Neural progenitor cell (in vitro differentiated cells): ENCODE measurements at places on chromosomes 2 and 18.

DNA sequence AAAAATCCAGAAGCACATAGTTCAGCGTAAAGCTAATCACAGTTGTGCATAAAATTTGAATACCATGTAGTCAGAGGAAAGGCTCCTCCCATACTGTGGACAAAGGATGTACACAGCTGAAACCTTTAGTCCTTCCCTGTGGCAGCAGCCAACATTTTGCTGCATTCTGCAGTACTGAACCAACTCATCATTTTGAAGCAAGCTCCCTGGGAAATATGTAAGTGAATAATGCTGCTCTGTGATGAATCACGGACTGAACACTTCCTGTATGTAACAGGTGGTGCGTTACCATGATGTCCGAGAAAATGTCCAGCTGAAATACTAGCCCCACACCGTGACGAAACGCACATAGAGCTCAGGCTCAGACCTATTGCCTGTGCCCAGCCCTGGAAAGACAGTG is 421.1 kb upstream of the RAB12 start:
- no peak for DNase-seq

GRCh38 chr2:170878066-170878465 is 51.0 kb upstream of the GORASP2 start:
- no peak for DNase-seq

- DNase-seq: no peak
Observed at GRCh38 chr2:231362555-231363184, 32.8 kb upstream of the B3GNT7 start.

DNA sequence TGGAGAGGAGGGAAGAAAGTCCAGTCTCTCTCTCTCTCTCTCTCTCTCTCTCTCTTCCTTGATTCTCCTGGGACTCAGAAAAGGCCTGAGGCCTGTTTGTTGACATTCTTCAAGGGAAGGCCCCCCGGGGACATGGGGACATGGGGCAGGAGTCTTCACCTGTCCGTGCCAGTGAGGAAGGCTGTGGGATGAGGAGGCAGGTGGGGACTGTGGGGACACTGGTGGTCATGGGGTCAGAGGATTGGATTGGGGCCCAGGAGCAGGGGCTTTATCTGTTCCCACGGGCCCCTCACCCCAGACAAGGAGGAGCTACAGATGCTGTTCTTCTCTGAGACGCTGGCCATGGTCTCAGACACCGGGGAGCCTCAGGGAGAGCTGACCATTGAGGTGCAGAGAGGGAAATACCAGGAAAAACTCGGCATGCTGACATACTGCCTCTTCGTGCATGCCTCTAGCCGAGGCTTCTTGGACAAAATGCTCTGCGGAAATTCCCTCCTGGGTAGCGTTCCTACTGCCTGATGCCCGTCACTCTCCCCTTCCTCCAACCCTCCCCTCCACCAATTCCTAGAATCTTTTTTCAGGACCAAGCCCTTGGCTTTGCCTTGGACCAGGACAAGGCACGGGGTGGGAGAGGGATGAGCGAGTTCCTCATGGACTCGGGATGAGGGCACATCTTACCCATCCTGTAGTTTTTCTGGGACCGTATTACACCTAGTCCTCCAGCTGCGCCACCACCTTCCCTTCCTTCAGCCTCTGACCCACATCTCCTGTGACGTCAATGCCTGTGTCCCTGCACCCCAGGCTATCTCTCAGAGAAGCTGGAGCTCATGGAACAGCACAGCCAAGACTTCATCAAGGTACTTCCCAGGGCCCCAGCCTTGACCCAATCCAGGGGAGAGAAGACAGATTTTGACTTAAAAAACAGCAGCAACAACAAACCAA is 850 bp downstream of the CATIP start:
- no peak for DNase-seq

- no peak for DNase-seq
Observed at GRCh38 chr2:135259123-135259522, 207.0 kb downstream of the RAB3GAP1 start.

GRCh38 chr2:195613922-195614321 is 43.1 kb upstream of the SLC39A10 start:
- no peak for DNase-seq

- DNase-seq: peak; percentile 8
Observed at GRCh38 chr2:224934526-224935188, 107.6 kb downstream of the DOCK10 start.

DNA sequence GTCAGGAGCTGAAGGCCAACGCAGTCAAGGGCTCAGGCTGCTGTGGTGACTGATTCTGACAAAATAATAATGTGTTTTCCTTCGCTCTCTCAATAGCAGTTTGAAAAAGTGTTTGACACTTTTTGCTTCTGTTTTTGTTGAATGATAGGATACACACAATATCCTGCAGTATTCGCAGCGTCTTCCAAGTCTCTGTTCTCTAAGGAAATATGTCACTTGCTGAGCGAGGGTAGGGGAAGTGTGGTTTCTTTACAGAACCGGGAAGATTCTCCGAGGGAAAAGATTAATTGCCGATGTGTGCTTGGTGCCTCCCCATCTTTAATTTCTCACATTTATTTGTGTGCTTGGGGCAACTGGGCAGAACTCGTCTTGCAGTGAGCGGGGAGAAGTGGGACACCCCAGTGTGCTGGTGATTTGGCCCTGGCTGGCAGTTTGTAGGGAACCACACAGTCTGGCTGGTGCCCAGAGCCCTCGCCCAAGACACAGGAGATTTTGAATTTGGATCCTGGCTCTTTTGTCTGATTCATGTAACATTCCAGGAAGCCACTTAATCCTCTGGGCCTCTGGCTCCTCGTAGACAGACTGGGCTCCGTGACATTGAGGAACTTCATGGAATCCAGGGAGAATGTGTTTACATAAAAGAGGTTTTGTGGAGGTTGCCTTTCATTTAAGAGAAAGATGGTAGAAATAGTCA is 169.4 kb downstream of the LDLRAD4 start:
- no peak for DNase-seq

DNA sequence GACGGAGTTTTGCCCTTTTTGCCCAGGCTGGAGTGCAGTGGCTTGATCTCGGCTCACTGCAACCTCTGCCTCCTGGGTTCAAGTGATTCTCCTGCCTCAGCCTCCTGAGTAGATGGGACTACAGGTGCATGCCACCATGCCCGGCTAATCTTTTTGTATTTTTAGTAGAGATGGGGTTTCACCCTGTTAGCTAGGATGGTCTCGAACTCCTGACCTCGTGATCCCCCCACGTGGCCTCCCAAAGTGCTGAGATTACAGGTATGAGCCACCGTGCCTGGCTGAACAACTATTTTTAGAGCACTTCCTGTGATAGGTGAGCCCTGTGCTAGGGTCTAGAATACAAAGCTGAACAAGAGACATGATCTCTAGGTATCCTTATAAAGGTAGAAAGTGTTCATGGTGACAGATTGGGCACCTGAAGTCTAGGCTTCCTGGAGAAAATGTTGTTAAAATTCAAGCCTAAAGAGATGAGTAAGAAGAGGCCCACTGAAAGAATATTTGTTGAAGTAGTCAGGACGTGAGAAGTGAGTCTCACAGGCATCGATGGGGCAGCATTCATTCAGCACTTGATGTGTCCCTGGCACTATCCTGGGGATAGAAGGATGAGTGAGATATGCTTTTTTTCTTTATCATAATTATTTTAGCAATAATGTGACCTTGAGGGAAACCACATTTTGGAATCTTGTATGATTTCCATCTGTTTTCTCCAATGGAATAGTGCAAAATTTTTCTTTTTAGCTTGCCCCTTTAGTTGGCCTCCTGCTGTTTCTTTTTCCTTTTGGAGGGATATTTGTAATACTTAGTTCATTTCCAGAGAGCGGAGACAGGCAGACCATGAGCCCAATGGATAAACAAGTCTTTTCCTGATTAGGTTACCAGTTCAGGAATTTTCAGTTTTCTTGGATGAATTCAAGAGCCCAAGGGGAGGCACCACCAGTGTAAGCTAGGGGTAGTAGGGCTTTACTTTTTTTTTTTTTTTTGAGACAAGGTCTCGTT is 5.1 kb downstream of the ZNF236 start:
- no peak for DNase-seq

- peak; percentile 46 for DNase-seq
Observed at GRCh38 chr2:162795312-162795711, 43.3 kb downstream of the KCNH7 start.

- DNase-seq: no peak
Observed at GRCh38 chr2:18829251-18829902, 240.0 kb upstream of the NT5C1B start.

- peak; percentile 95 for DNase-seq
Observed at GRCh38 chr2:37324536-37324785, 172 bp downstream of the PRKD3 start.

GRCh38 chr2:28589746-28590463 is 94.0 kb downstream of the PLB1 start:
- no peak for DNase-seq

DNA sequence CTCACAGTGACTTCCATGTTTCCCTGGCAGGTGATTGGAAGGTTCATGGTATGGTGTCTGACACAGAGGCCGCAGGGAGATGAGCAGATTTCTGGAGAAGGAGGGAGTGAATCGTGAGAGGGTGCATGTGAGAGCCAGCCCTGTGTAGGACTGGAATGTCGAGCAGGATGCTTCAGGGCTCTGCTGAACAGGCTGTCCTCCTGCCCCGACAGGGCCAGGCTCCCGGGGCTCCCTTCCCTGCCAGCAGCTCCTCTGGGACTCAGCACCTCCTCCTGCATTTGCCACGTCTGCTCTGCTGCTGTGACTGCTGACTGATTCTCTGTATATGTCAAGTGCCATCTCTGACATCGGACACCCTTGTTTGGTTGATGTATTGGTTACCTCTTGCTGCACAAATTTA is 38.5 kb upstream of the INHBB start:
- no peak for DNase-seq

- DNase-seq: no peak
Observed at GRCh38 chr2:3045318-3045921, 332.2 kb downstream of the EIPR1 start.

DNA sequence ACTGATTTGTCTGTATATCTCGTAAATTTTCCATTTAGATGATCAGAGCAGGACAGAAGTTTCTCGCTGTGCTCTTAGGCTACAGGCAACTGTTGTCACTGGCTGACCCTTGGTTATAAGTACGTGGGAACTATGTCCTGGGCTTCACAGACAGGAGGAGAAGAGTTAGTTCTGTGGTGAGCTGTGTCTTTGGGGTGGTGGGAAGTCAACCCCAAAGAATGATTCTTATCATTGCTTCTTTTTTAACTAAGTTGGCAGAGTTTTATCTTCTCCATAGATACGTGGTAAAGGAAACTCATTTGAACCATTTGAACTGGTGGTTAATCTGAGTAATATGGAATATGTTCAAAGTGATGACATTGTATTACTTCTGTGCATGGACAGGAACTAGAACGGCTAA is 230.6 kb upstream of the EPAS1 start:
- DNase-seq: no peak

GRCh38 chr2:162928356-162928755 is 89.8 kb upstream of the KCNH7 start:
- no peak for DNase-seq

GRCh38 chr2:241047253-241048010 is 49.0 kb downstream of the SNED1 start:
- DNase-seq: no peak

- no peak for DNase-seq
Observed at GRCh38 chr18:56505293-56505692, 133.1 kb downstream of the TXNL1 start.

- no peak for DNase-seq
Observed at GRCh38 chr2:198073253-198073652, 268.9 kb downstream of the PLCL1 start.

DNA sequence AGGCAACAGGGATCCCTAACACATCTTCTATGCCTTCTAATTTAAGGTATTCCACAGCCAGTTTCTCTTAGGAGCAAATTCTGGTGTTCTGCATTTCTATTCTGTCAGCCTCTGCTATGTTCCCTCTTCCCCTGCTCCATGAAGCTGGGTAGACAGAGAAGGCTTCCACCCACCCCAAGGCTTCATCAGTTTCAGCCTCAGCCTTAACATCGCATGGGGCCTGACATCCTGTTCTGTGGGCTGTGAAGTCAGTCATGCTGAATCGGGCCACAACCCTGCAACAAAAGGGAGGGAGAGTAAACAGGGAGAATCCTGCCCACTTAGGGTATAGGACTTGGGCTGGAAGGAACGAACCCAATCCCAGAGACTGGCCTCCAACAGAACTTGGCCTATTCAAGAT is 70.6 kb upstream of the PPM1B start:
- no peak for DNase-seq

DNA sequence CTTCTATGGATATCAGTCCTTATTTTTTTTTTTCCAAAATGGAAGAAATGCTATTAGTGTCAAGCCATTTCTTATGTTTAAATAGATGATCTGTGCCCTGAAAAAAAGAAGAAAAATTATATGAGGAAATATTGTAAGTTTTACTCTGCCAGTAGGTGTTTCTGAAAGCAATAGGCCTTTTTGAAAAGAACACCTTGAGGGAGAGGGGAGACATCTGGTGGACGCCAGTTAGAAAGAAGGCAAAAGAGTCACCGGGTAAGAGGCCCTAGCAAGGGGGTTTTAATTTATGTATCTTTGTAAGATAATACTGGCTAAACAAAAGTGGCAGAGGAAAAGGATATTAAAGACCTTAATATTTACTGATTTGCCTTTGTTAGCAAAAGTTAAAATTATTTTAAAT is 56.1 kb downstream of the DYNAP start:
- peak; percentile 53 for DNase-seq

- DNase-seq: no peak
Observed at GRCh38 chr18:58632552-58632951, 3.7 kb upstream of the ALPK2 start.

GRCh38 chr18:57748770-57749603 is 54.1 kb downstream of the ATP8B1 start:
- DNase-seq: no peak

GRCh38 chr2:80643598-80643997 is 339.0 kb upstream of the LRRTM1 start:
- no peak for DNase-seq

DNA sequence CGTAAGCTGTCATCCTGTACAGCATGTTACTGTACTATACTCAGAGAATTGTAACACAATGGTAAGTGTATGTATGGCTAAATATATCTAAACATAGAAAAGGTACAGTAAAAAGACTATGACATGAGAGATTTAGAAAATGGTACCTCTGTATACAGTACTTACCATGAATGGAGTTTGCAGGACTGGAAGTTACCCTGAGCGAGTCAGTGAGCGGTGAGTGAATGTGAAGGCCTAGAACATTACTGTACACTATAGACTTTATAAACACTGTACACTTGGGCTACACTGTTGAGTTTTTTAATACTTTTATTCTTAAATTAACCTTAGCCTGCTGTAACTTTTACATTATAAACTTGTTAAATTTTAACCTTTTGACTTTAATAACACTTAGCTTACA is 1.5 kb downstream of the DDX18 start:
- DNase-seq: no peak

DNA sequence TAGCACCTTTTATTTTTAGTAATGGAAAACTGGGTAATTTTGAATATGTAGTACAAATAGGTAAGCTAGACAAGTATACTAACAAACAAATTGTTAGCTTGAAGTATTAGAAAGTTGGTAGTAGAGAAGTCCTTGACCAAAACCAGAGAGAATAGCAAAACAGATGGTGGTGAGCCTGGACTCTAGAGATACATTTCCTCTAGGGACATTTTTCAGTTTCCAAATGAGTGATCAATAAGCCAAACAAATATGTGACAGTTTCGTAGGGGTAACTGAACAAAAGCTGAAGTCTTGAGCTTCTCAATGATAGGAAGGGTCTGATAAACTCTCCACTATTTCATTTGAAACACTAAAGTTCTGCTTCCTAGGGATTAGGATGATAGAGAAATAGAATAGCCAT is 692.0 kb upstream of the FAM98A start:
- DNase-seq: no peak
